ENCODE measurements at places on chromosomes 6 and 20. TPM values are rescaled to one million over a fixed set of nuclear protein-coding genes. Genes with fewer than 3 reads are reported as not detected.

The OPRM1 gene
- not detected for total RNA-seq

DNA sequence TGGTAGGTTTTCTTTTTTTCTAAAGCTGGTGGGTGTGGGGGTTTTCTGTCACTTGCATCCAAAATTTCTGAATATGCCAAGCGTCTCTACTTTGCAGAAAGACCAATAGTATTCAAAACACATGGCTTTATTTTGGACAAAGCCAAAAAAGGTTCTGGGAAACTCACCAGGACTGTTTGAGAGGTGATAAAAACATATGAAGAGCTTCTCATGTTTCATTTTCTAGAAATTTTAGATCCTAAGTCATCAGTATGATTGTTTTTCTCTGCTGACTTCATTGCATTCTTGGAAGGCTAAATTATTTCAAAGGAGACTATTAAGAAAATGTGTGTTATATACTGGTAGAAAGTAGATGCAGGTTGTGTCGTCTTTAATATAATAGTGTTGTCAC, 51.3 kb downstream of the GCLC start:
- H3K36me3 ChIP-seq: no peaks in the 10 kb centered on the region
- no peaks in the 10 kb centered on the region for H3K27me3 ChIP-seq
- H3K4me1 ChIP-seq: no peaks in the 10 kb centered on the region
- no peak for DNase-seq
- peak overlapping the region; percentile 13 for H3K4me3 ChIP-seq

The EMILIN3 gene
- total RNA-seq: 1.8 TPM

DNA sequence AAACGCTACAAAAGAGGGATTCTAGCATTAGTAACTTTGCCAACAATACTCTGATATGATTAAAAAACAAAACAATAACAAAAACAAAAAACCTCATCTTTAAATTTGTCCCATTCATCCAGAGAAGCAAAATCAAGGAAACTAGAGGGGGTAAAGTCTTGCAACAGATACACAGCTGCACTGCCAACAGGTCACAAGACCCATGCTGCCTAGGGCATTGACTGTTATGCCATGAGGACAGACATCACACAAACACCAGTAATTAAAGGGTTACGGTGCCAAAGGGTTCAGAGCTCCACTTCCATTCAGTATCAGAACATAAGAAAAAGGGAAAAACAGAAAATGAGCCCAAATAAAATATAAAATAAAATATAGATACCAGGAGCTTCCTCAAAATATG, 1.6 kb downstream of the TBC1D20 start:
- no peak overlapping the region for H3K4me3 ChIP-seq
- no peaks in the 10 kb centered on the region for H3K36me3 ChIP-seq
- no peak overlapping the region for H3K27ac ChIP-seq
- no peak for DNase-seq
- H3K4me1 ChIP-seq: peaks cover 39% of the 10 kb centered on the region
- no peaks in the 10 kb centered on the region for H3K27me3 ChIP-seq

GRCh38 chr6:57130661-57131177, 40.7 kb downstream of the ZNF451 start:
- peaks cover 15% of the 10 kb centered on the region for H3K36me3 ChIP-seq
- no peaks in the 10 kb centered on the region for H3K27me3 ChIP-seq
- no peak overlapping the region for H3K27ac ChIP-seq
- no peak overlapping the region for H3K4me3 ChIP-seq
- H3K4me1 ChIP-seq: no peaks in the 10 kb centered on the region

The FOXA2 gene
- not detected for total RNA-seq

GRCh38 chr6:168374051-168374502, 54.5 kb upstream of the DACT2 start:
- peaks cover 10% of the 10 kb centered on the region for H3K4me1 ChIP-seq
- no peaks in the 10 kb centered on the region for H3K36me3 ChIP-seq
- no peak overlapping the region for H3K4me3 ChIP-seq
- H3K27me3 ChIP-seq: no peaks in the 10 kb centered on the region

DNA sequence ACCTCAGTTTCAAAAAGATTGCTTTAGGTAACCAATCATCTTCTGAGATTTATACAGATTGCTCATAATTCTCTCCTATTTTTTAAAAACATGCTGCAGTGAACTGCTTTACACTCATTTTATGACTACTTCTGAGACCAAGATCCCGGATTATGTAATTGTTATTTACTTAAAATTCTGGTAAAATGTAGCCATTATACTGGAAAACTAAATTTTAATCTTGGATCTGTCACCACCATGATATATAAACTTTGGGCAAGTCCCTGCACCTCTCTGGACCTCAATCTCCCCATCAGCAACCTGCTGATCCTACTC, 477 bp upstream of the PROCR start:
- peak overlapping the region; percentile 44 for H3K27ac ChIP-seq
- H3K36me3 ChIP-seq: no peaks in the 10 kb centered on the region
- DNase-seq: no peak

The GABBR1 gene
- total RNA-seq: 16.4 TPM

DNA sequence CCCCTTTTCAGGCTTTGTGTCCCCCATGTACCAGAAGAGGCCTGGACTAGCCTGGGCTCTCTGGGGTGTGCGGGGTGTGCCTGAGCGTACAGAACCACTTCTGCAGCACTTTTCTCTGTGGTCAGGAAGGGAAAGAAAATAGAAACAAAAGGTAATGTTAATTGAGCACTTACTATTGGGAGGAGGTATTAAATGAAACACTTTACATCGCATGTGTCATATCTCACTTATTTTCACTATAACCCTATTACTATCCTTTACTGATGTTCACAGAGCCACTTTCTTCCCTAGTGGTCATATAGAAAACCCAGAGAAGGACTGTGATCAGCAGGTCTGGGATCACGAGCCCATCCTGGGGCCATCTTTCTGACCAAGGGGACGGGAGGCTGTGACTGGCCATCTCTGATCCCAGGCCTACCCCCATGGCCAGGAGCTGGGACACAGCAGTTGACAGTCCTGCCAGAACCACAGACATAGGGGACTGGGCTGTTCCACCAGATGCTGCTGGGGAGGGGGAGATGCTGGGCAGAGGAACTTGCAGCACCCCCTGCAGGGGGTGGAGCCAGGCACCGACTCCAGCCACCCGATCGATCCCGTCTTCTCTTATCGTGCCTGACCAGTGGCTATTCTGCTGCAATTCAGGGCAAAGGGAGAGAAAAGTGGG, 107.6 kb downstream of the VEGFA start:
- no peaks in the 10 kb centered on the region for H3K36me3 ChIP-seq
- H3K27ac ChIP-seq: no peak overlapping the region
- H3K4me1 ChIP-seq: no peaks in the 10 kb centered on the region
- no peak overlapping the region for H3K4me3 ChIP-seq

- H3K36me3 ChIP-seq: no peaks in the 10 kb centered on the region
- H3K4me1 ChIP-seq: peaks cover 61% of the 10 kb centered on the region
- DNase-seq: no peak
- H3K27me3 ChIP-seq: no peaks in the 10 kb centered on the region
- peak overlapping the region; percentile 68 for H3K27ac ChIP-seq
Observed at GRCh38 chr20:57716202-57716601, 6.4 kb upstream of the PMEPA1 start.

The FGD2 gene
- 4.9 TPM for total RNA-seq

The HLA-DRB1 gene
- 24.0 TPM for total RNA-seq

- H3K27ac ChIP-seq: no peak overlapping the region
- no peaks in the 10 kb centered on the region for H3K36me3 ChIP-seq
- H3K4me3 ChIP-seq: no peak overlapping the region
- no peaks in the 10 kb centered on the region for H3K4me1 ChIP-seq
- no peak for DNase-seq
Observed at GRCh38 chr6:121759370-121759769, 323.9 kb downstream of the GJA1 start.

The BPIFB4 gene
- not detected for total RNA-seq

DNA sequence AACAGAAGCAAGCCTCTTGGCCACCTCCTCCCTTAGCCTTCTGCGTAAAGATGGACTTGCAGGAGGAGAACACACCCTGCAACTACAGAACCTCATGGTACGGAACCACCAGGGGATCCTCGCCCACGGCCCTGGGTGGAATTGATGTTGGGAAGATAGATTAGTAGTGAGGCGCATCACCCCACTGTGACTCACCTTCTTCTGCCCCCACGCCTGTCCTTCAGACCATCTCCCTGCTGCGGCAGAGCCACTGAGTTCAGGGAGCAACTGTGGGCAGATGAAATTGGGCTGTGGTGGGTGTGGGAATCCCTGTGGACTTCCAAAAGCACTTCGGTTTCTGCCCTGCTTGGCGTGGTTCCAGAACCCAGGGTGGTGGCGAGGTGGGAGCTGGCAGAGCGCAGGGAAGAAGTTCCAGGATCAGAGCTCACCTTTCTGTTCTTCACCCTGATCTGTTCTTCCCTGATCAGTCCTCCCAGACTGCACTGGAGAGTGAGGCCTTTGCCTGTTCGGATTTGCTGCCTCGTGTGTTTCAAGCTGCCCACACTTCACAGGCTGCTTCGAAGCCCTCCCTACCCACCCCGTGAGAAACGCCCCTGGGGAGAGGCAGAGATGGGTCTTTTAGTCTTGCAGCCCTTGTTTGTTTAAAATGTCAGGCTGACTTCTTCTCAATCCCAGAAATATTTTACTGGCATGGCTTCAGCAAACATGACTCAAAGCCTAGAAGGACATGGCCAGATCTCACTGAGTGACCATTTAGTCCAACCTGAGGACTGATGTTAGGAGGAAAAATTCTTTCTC, 92.8 kb upstream of the MLN start:
- no peak overlapping the region for H3K27ac ChIP-seq
- H3K4me1 ChIP-seq: no peaks in the 10 kb centered on the region
- no peak for DNase-seq
- no peaks in the 10 kb centered on the region for H3K27me3 ChIP-seq
- no peaks in the 10 kb centered on the region for H3K36me3 ChIP-seq

The ADGRF5 gene
- total RNA-seq: 59.4 TPM
